Activated CD8-positive, alpha-beta memory T cell treated with anti-CD3 and anti-CD28 coated beads for 1 hour (primary cell): ENCODE measurements at places on chromosomes 1 and 21.
A peak's percentile ranks its signal among the peaks of the same experiment; 100 is the strongest.

DNA sequence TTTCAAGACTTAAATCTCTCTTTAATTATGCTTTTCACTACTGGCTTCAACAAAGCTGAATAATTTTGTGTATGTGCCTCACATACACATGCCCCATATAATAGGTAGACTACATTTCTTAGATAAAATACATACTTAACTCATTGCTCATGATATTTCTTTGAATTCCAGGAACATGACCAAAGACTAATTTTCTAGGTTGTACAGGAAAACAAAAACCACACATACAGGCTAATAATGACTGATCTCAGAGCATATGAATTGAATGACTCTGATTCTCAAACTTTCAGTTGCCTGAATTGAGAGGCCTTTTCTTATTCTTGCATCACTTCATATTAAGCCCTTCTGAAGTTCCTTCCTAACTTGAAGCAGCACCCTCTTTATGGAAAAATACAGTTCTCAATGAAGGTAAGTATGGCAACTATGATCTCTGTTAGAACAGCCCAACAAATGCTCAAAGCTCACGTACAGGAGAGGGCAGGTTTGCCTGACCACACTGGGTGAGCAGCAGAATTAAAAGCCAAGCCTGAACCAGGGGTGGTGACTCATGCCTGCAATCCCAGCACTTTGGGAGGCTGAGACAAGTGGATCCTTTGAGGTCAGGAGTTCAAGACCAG lies 22.6 kb upstream of the UAP1 start:
- DNase-seq: no peak

GRCh38 chr1:54781023-54781723 lies 16.9 kb upstream of the PARS2 start:
- DNase-seq: no peak

DNA sequence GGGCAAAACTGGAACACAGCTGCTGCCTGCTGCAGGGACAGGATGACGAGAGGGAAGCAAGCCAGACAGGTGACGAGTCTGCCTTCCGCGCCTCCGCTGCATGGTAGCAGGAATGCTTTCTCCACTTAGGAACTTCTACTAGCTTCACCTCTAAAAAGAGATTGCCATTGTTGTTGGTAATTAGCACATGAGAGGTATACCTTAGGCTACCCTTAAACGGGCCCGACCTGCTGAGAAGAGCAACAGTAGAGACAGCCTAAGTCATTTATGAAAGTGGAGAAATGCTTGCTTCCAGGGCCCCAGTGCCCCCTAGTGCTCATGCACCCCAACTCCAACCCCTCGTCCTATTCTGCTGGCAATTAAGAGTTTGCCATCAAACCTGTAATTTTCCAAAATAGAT lies 96.9 kb upstream of the AKT3 start:
- DNase-seq: no peak

- no peak for DNase-seq
Measured at GRCh38 chr1:206590025-206590758, 22.1 kb downstream of the EIF2D start.

- DNase-seq: no peak
Measured at GRCh38 chr1:23845163-23845562, 19.9 kb upstream of the HMGCL start.

- no peak for DNase-seq
Measured at GRCh38 chr1:1819762-1820161, 41.5 kb upstream of the NADK start.

GRCh38 chr1:47895279-47896125 lies 101.7 kb downstream of the TRABD2B start:
- no peak for DNase-seq

DNA sequence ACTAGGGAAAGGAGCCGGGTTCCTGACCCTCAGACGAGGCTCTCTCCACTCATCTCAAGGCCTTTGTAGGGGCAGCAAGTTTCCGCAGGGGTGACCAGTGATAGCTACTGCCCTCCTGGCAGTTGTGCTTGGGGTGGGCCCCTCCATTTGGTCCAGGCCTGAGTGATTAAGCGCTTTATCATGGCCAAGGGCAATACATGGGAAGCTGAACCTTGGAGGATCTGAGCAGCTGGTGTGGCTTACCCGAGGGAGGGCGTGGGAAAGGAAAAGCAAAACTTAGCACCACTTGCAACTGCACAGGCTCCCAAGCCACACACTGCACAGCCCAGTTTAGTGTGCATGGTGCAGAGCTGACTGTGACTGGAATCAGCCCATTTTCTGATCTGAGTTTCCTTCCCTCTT lies 47.8 kb downstream of the GADD45A start:
- no peak for DNase-seq

GRCh38 chr21:25885880-25886279 lies 151.1 kb downstream of the GABPA start:
- no peak for DNase-seq

- no peak for DNase-seq
Measured at GRCh38 chr1:5978452-5978851, 13.8 kb downstream of the NPHP4 start.

GRCh38 chr1:217244971-217245370 lies 385.9 kb downstream of the GPATCH2 start:
- DNase-seq: no peak

GRCh38 chr1:25765923-25766589 lies 33.9 kb upstream of the SELENON start:
- no peak for DNase-seq

DNA sequence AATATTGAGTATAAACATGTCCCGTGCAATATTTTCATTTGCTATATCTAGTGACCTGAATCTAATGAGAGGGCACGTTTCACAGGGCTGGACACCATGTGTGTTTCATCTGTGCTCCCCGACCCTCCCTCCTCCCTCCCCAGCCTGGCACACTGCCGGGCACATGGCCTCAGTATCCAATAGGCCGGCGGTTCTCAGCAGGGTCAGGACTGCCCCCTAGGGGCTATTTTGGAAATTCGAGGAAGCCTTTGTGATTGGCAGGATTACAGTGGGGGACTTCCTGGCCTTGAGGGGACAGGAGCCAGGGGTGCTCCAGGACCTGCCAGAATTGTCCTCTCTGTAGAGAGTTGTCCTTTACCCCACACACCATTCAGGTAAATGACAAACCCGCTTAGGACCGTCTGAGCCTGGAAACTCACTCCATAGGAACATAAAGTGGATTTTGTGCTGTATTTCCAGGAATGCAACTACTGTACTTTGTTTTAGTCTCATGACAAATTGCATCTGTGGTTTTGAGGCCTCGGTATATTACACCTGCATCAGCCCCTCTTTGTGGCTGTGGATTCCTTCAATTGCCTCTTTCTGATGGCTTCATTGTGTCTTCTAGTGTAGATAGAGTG lies 109.5 kb upstream of the SIM2 start:
- DNase-seq: no peak

GRCh38 chr1:92953491-92953890 lies 7.8 kb downstream of the DIPK1A start:
- DNase-seq: no peak

- DNase-seq: no peak
Measured at GRCh38 chr1:50109116-50109515, 396 bp downstream of the ELAVL4 start.

DNA sequence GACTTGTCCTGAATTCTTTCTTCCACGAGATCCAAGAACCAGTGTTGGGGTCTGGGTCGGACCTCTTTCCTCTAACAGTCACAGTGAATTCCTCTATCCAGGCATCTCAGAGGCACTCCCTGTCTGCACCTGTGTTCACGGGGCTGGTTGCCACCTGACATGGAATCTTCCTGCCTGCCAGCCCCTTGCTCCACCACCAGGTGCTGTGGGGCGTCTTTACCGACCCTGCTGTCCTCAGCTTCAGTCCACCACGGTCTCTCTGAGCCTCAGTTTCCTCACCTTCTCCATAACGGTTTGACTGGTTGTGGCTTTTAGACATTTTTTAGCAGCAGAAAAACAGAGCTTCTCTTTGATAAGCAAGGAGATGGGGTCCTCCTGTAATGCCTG lies 62.7 kb downstream of the SDC3 start:
- DNase-seq: no peak

- no peak for DNase-seq
Measured at GRCh38 chr1:195754303-195754702, 853.9 kb downstream of the KCNT2 start.

GRCh38 chr1:167746013-167746672 lies 24.4 kb downstream of the MPZL1 start:
- no peak for DNase-seq

- no peak for DNase-seq
Measured at GRCh38 chr1:64955097-64956009, 11.0 kb downstream of the JAK1 start.

DNA sequence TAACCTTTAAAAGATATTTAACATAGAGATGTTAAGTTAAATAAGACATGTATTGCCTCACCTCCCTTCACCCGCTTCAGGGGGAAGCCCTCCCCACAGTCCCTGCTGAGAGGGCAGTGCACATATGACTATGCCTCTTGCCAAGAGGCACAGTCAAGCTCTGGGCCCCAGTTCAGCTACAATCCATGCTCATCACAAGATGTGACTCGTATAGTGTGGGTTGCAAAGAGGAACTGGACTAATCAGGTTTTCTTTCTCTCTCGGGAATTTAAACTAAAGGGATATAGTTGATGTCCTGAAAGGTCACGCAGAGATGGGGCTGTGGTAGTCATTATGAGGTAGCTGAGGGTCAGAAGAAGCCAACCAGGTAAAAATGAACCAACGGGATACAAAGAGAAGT lies 35.6 kb downstream of the LYST start:
- no peak for DNase-seq

GRCh38 chr1:178867670-178868069 lies 3.2 kb downstream of the ANGPTL1 start:
- DNase-seq: no peak

DNA sequence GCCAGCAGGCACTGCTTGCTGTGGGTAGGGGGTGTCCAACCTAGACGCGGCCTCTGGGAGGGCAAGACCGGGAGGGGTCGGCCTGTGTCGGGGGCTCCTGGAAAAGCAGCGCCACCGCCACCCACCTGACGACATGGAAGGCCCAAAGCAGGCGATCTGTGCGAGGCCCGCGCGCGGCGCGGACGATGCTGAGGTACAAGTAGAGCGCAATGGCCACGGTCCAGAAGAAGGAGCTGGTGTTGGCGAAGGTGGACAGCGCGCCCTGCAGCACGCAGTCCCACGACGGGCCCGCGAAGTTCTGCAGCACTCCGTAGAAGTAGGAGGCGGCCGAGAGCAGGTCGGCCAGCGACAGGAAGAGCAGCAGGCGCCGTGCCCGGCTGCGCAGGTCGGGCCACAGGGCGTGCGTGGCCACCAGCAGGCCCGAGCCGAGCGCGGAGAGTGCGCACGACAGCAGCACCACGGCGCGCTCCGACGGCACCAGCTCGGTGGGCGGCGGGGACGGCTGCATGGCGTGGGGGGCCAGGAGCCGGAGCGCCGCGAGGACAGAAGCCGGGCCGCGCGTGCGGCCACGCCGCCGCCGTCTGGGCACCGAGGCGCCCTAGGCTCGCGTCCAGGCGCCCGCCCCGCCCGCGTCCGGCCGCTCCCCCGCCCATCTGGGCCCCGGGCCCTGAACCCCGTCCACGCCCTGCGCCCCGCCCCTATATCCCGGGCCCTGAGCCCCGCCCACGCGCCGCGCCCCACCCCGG lies at the start of gene GPR157:
Gene GPR157 (minus strand): TSS at position 583 of the 746 bp plus-strand sequence. CDS start 75 bp downstream, at position 508.
- peak; percentile 59 for DNase-seq

- no peak for DNase-seq
Measured at GRCh38 chr1:162398999-162399580, 12.8 kb downstream of the SH2D1B start.

DNA sequence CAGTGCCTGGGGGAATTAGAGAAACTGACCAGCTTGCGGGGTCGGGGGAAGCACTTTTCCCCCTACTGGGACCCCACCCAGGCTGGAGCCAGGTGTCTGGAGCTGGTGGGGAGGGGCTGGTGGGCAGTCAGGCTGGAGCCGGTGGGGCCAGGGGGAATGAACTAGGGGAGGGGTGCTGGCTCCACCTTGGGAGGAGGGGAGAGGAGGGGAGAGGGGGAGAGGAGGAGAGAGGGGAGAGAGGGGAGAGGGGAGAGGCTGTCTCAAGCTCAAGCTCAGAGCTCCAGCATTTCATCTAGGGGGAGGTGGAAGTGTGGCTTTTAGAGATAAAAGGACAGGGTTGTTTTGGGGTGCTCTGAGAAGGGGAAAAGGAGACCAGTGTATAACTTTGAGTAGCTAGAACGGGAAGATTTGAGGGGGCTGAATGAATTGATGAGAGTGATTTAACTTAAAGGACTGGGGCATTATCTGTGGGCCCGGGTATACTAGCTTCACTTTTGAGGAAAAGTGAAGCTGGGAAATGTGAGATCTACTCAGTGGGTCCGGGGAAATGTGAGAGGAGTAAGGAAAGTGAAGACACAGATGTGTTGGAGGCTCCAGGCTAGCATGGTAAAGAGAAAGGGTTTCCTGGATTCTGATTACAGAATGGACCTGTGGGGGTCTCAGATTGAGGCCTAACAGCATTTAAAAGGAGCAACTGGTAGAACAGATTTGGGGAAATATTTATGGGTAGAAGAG lies 2.8 kb downstream of the EFNA1 start:
- DNase-seq: no peak
